Glomerular endothelial cell (primary cell): ENCODE measurements at places on chromosomes 7 and 10. TPM values are rescaled to one million over a fixed set of nuclear protein-coding genes. Genes with fewer than 3 reads are reported as not detected.

Gene PHYHIPL
- total RNA-seq, result not detected in 2 replicates

DNA sequence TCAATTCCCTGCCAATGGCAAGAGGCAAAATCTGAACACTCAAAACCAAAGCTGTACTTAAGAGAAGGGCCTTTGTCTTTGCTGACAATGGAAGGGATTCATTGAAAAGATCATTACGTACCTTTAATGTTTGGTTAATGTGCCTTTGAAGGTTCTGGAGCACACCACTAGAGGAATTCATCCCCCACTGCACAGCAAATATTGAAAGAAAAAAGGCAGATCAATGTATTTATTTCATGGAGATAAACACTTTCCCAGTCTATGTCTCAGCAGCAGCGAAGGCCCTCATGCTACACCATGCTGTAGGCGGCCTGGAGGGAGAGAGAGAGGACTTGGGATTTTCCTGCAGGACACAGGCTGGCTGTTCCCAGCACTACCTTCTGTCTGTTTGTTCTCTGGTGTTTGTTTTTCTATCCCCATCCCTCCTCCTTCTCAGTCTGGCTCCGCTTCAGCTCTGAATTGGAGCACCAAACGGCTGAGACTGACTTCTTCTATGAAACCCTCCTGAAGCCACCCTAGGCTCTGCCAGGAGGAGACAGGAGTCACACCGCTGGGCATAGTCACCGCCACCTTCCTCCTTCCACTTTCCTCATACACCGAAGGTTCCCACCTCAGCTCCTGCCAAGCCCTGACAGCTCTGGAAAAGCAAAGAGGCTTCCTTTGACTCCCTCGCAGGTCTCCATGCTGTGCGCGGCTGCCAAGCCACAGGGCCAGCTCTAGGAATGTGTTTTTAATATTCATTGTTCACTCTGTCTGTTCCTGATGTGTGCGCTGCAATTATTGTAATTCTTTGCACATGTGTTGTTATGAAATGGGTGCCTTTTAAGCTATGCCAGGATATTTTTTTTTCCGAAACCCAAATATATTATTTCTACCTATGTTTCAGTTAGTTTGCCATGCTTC, 301.5 kb downstream of the FZD1 start:
- DNase-seq, result no peak

DNA sequence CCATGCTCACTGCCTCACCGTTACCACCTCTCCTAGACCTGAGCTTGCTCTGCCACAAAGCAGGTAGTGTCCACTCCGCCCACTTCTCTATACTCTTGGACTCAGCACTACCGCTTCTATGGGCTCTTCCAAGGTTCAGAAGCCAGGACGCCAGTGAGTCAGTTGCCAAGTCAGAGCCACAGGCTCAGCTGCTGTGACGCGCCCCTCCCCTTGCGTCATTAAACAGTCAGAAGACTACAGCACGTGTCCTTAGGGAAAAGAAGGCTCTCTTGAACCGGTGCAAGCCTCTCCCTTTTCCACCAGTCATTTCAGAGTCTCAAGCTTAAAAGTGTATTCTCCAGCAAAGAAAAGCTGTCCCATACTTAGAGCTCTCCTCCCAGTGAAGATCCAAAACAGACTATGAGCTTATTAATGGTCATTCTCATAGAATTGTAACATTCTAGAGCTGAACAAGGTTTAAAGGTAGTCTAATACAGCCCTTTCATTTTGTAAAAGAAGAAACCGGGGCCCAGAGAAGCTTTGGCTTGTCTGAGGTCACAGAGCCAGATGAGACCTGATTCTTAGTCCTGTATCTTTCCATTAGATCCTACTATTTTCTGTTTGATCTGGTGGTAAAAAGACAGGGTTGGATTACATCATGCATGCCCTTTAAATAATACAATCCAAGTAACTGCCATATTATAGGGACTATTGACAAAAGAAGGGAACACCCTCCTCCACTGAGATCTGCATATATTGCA, 40.9 kb upstream of the MET start:
- DNase-seq, result no peak

GRCh38 chr7:151920488-151920887, 35.8 kb upstream of the GALNTL5 start:
- no peak for DNase-seq

GRCh38 chr7:30176463-30177109, 41.8 kb downstream of the MTURN start:
- DNase-seq, result no peak

DNA sequence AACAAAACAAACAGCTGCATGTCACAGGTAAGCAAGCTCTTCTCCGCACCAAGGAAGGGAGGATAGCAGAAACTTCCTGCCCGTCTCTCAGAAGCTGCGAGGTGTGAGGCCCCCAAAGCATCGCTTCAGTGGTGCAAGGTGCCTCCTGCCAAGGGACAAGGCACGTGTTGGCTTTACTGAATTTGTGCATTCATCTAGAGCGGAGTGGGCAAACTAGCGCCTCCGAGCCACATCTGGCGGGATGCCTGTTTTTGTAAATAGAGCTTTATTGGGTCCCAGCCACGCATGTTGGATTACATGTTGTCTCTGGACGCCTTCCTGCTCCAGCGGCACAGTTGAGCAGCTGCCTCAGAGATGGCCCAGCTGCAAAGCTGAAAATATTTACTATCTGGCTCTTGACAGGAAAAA, 27.7 kb downstream of the PHYH start:
- no peak for DNase-seq
